CD4-positive, CD25-positive, alpha-beta regulatory T cell (primary cell): ENCODE measurements at places on chromosomes 16 and 17. TPM values are rescaled to one million over a fixed set of nuclear protein-coding genes. Genes with fewer than 3 reads are reported as not detected.

DNA sequence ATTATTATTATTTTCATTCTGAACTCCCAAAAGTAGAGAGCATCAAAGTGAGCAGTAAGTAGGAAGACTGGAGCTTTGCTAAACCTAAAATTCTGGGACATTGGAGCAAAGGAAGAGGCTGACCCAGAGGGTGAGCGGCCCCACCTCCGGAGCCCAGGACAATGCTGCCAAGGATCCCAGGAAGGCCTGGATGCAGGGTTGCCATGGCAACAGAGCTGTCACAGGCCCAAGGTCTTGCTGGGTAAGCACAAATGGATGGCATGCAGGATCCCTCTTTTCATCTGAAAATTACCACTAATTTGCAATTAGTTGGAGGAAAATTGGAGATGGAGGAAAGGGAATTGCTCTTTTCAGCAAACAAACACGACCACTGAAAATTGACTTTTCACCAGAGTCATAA is 457.9 kb upstream of the CDH5 start:
- DNase-seq = no peak

Gene CACNA1G
- total RNA-seq = 0.05 TPM

DNA sequence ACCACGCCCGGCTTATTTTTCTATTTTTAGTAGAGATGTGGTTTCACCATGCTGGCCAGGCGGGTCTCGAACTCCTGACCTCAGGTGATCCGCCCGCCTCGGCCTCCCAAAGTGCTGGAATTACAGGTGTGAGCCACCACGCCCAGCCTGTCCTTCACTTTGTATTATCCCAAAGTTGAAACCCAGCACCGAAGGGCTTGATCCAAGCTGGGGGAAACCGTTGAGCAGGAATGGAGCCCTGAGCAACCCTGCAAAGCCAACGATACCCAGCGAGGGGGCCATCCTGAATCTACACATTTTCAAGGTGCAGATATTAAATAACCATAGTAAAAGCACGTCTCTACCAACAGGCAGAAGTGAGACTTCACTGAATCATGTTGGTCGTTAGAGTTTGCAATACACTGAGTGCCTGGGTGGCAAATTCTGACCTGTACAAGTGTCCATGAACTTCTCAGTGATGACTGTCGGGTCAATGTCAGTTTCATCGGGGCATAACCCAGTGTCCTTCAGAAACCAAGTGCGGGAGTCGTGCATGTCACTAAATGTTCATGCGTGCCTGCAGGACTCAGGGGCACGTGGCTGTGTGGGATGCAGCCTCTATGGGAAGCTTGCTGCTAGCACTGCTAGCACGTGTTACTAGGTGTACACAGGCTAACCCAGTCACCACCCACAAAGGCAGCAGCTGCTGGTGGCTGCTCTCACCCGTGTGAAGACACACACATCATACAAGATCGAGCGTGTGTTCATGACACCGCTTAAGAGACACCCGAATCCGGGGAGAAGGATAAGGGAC is 10.5 kb upstream of the RBFOX3 start:
- no peak for DNase-seq

Gene CCDC200
- not detected for total RNA-seq

DNA sequence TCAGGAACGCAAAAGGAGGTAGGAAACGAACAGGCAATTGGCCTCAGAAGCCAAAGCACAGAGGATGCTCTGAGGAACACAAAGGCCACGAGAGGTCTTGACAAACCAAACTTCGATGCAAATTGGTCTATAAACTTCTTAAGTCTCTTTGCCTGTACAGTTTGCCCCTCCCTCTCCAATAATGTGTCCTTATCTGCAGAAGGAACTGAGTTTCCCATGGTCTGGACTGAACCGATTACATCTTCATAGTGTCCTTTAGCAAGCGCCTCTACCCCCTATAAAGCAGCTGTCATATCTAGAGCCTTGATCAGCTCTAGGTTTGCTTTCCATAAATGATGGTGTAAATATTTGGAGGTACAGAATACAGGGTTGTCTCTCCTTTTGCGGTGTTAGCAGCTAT is 3.1 kb upstream of the CDRT4 start:
- DNase-seq = no peak

Gene FBXW10B
- total RNA-seq = 8.2 TPM

DNA sequence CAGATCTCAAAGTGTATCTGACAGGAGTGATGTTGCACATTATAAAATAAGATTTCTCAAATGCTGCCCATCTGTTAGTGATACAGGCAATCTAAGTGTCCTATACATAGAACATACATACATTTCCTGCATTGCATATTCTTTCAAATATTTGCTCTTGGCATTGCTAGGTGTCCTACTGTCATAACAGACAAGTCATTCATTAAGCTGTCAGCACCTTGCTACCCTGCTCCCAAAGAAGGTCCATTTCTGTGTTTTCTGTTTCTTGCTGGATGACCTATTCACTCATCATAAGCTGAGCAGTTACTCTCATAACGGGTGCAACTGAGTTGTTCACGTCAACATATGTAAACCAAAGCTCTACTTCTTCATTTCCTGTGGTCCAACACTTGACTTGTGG is 719.0 kb downstream of the KCNJ2 start:
- DNase-seq = no peak

DNA sequence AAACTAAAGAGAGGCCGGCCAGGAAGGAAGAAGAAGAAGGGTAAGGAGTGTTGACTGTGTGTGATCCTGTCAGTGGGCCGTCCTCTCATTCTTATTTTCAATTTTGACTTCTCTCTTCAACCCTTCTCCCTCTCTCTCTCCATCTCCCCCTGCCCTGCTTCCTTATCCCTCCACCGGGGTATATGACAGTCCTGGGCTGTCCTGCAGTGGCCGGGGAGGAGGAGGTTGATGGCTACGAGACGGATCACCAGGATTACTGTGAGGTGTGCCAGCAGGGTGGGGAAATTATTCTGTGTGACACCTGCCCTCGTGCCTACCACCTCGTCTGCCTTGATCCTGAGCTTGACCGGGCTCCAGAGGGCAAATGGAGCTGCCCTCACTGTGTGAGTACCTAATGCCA is 5.6 kb downstream of the CHD3 start:
- DNase-seq = no peak

- DNase-seq = no peak
Measured at GRCh38 chr17:44848257-44848795, 643 bp downstream of the HIGD1B start.

DNA sequence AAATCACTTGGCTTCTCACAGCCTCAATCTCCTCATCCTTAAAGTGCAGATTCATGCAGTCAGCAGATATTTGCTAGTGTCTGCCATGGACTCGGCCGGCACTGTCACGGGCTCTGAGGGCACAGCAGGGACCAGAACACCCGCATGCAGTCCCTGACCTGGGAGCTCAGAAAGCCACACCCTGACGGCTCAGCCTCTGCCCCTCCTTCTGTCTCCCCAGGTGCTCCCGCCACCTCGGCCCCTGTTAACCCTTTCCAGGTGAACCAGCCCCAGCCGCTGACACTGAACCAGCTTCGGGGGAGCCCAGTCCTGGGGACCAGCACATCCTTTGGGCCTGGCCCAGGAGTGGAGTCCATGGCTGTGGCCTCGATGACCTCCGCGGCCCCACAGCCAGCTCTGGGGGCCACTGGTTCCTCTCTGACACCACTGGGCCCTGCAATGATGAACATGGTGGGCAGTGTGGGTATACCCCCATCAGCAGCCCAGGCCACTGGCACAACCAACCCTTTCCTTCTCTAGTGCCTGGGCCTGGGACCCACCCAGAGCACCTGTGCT is 28.7 kb downstream of the B9D1 start:
- no peak for DNase-seq

- DNase-seq = no peak
Measured at GRCh38 chr16:1906055-1906845, 12.0 kb downstream of the HS3ST6 start.

Gene IL32
- 1,611 TPM for total RNA-seq

Gene TSPOAP1
- 47.4 TPM for total RNA-seq

Gene ATP2A3
- total RNA-seq = 306 TPM

Gene MYH11
- total RNA-seq = not detected

DNA sequence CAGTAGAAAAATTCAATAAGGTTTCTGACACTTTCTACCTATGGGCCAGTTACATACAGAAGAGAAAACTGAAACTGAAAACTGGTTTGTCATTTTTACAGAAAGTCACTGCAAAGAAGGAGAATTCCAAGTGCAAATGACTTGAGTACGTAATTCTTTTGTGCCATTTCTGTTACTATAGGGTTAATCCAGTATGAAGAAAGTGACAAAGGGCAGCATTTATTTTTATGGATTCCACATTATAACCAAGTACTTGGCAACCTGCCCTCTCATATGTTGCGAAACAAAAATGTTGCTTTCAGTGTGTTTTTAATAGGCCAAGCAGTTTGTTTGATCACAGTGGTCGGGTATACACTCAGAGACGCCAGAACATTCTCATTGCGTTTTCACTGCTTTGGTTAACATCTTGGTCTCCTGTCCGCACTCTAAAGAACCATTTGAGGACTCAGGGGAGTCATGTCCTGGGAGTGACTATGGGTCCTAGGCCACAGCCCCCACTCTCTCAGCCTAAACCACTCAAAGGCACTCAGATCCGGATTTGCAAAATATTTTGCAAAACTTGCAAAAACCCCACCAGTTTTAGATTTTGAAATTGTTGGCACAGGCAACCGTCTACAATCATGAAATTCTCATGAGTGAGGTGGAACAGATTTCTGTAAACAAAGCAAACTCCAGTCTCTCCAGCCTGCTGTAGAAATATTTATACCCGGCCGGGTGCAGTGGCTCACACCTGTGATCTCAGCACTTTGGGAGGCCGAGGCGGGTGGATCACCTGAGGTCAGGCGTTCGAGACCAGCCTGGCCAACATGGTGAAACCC is 15.4 kb upstream of the HELZ start:
- DNase-seq = no peak

DNA sequence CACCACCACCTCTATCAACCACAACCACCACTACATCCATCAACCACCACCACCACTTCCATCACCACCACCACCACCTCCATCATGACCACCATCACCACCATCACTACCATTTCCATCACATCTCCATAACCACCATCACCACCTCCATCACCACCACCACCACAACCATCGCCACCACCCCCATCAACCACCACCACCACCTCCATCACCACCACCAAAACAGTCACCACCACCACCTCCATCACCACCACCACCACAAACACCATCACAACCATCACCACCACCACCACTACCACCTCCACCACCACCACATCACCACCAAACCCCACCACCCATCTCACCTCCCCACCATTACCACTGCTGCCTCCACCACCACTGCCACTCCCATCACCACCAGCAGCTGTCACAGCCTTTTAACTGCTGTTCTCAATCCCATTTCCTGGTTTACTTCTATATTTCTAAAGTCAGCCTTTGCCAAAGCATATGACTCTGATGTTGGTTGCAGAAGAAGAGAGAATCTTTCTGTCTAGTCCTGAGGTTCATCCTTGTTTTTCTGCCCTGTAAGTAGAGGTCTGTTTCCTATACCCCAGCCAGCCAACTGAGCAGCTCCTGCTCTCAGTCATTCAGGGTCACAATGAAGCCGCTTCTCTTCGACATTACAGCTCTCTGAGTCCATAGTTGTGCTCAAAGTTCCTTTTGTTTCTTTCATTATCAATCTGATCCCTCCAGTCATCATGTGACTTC is 14.0 kb downstream of the MARCHF10 start:
- no peak for DNase-seq
